ENCODE measurements at places on chromosomes 2 and 18.

DNA sequence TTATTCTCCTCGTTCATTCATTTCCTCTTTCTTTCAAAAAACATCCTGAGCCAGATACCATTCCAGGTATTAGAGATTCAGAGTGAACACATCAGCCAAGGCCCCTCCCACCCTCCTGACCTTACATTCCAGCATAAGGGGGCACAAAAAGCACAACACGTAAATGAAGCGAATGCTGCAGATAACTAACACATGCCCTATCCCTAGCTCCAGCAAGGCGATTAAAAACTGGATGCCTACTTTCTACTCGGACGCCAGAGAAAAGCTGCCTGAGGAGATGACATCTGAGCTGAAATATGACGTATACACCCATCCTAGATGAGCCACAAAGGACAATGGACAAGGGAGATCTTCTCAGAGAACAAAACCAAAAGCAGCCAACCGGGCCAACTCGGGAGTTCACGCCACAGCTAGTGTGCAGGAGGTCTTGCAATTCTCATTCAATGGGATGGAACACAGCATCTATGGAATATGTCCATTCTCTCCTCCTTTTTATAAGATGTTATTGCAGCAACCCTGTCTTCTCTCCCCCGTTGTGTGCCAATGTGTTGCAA lies 33.5 kb downstream of the FEZ2 start:
- no peak for DNase-seq

DNA sequence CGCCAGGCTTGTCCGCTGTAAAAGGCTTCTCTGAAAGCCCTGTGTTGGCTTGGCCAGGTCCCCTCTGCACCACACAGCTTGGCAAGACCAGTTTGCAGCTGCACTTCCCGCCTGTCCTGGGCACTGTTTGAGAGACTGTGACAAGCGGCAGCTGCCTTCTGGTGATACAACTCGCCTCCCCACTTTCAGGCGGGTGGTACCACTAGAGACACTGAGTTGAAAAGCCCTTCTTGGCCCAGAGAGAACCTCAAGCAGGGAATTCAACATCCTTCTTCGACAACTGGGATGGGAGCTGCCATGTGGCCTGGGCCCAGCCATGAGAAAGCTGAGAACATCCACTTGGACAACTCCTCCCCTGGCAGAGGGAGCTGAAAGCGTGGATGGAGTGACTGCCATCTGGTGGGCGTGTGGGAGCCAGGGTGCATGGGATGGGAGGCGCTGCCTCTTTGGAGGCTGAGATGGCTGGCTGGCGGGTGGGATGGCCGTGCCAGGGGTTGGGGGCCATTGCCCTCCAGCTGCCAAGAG lies 125.5 kb upstream of the REV1 start:
- DNase-seq: no peak

- DNase-seq: no peak
These were observed 74.2 kb downstream of the LPIN1 start for GRCh38 chr2:11820650-11821049.

DNA sequence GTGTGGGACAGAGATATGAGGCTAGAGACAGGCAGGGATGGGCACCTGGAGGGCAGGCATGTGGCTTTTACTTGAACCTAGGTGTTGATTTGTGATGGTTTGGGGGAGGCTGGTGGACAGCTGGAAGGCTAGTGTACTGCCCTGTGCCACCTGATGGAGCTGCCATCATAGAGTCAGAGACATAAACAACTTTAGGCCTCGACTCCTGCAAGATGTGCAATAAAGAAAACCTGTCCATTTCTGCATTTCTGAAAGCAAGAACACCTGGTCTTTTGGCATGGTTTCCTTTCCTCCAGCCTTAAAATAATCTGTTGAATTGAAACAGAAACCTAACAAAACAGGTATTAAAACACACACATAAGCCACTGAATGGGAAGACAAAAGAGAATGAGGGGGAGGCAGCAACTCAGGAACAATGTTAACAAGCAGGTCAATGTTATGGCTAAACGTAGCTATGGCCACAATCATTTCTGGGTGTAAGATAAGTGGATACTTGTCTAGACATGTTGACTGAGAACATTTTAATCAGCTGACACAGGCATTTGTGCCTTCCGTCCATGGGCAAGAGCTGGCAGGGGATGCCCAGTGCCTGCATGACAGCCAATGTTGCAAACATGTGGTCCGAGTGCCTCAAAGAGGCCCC lies 87.8 kb downstream of the KCTD1 start:
- no peak for DNase-seq

DNA sequence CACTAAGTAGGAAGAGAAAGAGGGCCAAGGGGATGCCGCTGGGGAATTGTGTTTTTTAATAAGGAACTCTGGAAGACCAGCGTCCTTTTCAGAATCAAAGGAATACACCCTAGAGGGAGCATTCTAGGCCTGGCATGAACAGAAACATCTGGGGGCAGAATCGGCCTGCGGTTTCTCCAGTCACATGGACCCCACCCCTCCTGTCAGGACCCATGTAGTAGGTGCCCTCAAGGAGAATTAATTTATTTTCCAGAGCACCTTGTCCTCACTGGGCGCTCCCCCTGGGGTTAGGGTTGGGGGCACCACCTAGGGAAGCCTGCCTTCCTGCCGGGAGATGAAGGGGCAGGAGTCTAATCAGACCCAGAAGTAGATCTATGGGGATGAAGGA lies 44.2 kb downstream of the TMEM37 start:
- DNase-seq: no peak
